ENCODE measurements at places on chromosomes 7 and 10.

GRCh38 chr10:60964257-60965235 is 20.6 kb upstream of the RHOBTB1 start:
- DNase-seq, result peak; percentile 77

- DNase-seq, result no peak
These were observed 233.2 kb downstream of the KLF6 start for GRCh38 chr10:3551761-3552160.

GRCh38 chr10:27383595-27384542 is 120.2 kb upstream of the RAB18 start:
- DNase-seq, result no peak

DNA sequence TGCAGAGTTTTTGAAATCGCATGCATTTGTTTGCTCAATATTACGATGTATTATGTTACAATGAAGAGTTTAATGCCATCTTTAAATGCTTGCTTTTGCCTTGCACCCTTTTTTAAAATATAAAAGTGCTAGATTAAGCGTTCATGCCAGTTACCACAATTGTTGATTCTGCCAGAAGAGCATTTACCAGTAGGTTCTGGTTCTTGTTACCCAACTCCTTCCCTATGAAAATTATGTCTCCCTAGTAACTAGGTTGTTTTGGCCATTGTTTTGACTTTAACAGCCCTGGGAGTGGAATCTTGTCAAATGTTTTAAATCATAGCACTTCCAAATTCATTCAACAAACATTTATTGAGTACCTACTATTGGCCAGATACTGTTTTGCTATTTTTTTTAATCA is 32.8 kb upstream of the CDK14 start:
- DNase-seq, result no peak

DNA sequence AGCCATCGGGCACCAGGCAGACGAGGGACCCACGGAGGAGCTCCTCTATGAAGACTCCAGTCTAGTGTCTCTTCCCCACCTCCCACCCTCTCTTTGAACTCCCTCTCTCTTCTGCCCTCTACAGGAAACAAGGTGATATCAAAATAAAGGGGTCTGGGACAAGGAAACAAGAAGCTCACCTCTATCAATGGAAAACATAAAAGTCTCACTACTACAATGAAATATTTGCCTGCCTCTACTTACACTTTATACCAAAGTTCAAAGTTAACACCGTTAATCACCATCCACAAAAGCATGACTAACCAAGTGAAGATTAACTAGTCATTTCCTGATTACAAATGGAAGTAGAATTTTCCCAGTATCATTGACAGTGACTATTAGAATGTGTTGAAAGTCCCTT is 82.2 kb downstream of the PARD3 start:
- no peak for DNase-seq

GRCh38 chr10:94545391-94546048 is at the start of gene HELLS:
HELLS (plus strand) TSS chr10:94545788; CDS start chr10:94545922, 134 bp downstream.
- peak; percentile 71 for DNase-seq

DNA sequence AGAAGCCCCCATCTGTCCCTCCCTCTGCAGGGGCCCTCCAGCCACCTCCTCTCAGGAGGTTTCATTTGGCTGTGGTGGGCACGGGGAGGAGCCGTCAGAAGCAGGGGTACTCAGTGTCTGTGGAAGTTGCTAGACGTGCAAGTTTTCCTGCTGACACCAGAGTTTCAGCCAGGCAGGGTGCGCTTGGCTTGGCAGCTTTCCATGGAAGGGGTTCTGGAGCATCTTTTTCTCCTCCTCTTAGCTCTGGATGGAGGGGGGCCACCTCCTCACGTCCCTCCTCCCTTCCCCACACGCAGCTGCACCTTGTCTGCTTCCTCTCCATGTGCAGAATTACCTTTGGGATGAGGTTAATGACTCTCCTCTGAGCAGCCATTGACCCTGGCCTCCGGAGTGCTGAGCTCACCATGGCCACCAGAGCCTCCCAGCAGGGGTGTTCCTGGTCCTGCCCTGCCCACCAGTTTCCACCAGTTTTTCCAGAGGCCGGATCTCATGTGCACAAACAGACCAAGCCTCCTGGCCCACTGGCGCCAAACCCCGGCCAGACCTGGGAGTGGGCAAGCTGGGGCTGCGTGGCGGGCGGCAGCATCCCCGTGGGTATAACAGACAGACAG is 579.8 kb upstream of the FOXK1 start:
- DNase-seq, result no peak

GRCh38 chr10:55897490-55897921 is 463.6 kb downstream of the ZWINT start:
- DNase-seq, result no peak

GRCh38 chr7:149680331-149681025 is 92.9 kb downstream of the ZNF467 start:
- DNase-seq, result no peak

- DNase-seq, result no peak
These were observed 154.9 kb upstream of the TMEM72 start for GRCh38 chr10:44756216-44756615.

GRCh38 chr10:1413256-1413655 is 324.1 kb downstream of the ADARB2 start:
- peak; percentile 11 for DNase-seq

- no peak for DNase-seq
These were observed 19.4 kb downstream of the COPG2 start for GRCh38 chr7:130649004-130649790.

GRCh38 chr7:36400606-36401005 is 10.9 kb downstream of the ANLN start:
- DNase-seq, result no peak

GRCh38 chr7:8172372-8173354 is 89.3 kb downstream of the ICA1 start:
- DNase-seq, result no peak

DNA sequence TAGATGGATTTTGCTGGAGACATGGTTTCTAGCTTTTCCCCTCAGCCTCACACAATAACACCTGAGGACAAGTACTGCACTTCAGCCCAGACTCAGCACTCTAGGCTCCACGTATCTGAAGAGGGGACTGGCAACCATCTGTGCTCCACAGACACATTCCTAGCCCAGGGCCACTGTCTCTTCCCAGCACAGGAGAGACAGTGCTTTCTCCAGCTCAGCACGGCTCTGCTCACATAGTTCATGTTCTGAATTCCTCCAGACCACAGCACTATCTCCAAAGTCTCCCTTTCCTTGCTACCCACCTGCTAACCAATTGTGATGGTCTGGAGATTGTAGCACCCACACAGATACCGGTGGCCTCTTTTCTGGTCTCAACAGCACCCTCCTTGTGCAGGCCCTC is 114.5 kb downstream of the HTR7 start:
- no peak for DNase-seq

DNA sequence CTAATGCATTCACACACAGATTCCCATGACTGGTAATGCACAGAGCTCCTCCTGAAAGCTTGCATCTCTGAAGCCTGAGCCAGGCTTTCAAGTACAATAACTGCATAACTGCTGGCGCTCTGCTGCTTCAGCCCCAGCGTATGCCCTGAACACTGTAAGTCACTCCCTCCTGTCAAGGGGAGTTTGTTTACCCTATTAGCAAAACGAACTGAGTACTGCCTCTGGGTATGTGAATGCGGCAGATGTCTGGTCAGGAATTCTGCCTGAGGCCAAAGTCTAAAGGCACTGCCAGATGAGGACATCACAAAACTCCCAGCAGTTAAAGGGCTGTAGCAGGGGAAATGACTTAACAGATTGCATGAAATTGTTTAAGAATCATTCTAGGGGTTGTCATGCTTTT is 97.7 kb downstream of the NRCAM start:
- DNase-seq, result no peak

DNA sequence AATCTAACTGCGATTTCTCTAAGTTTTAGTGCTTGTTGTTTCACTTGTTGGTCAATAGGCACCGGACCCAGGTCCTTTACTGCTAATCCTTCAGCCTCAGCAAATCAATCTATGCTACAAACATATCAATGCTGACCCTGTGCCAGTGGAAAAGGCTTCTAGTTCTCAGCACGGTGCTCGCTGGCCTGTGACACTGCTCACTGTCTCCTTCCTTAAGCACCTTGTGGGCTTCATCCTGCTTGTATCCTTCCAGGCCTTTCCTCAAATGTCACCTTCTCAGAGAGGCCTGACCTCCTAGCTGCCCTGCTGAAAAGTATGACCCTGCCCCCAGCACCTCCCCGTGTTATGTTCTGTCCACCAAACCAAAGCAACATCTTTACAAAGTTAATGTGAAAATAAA is 201.2 kb upstream of the FRMD4A start:
- no peak for DNase-seq

DNA sequence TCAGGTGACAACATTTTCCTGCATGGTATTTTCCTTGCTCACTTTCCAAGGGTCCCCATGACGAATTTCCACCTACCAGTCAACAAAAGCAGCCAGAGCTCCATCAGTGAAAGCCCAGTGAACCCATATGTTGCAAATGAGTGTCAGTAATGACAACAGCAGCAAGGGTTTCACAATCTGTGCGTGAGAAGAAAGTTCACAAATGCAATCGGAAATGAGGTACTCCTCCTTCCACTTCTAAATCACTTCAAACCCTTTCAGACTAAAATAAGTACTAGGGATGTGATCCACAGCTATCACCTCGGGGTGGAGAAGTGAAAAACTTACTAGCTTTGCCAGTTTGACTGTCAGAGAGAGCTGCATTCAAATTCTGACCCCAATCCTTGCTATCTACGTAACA is 55.6 kb upstream of the BET1 start:
- DNase-seq, result no peak

GRCh38 chr7:151404216-151405011 is 5.4 kb downstream of the WDR86 start:
- DNase-seq, result peak; percentile 68

GRCh38 chr7:139471740-139472353 is 11.6 kb downstream of the KLRG2 start:
- no peak for DNase-seq

GRCh38 chr7:107474104-107474521 is 4.3 kb downstream of the GPR22 start:
- no peak for DNase-seq

- DNase-seq, result no peak
These were observed 193.8 kb upstream of the ADO start for GRCh38 chr10:62610649-62611229.

GRCh38 chr10:11304906-11305585 is 287.4 kb downstream of the CELF2 start:
- DNase-seq, result peak; percentile 36

DNA sequence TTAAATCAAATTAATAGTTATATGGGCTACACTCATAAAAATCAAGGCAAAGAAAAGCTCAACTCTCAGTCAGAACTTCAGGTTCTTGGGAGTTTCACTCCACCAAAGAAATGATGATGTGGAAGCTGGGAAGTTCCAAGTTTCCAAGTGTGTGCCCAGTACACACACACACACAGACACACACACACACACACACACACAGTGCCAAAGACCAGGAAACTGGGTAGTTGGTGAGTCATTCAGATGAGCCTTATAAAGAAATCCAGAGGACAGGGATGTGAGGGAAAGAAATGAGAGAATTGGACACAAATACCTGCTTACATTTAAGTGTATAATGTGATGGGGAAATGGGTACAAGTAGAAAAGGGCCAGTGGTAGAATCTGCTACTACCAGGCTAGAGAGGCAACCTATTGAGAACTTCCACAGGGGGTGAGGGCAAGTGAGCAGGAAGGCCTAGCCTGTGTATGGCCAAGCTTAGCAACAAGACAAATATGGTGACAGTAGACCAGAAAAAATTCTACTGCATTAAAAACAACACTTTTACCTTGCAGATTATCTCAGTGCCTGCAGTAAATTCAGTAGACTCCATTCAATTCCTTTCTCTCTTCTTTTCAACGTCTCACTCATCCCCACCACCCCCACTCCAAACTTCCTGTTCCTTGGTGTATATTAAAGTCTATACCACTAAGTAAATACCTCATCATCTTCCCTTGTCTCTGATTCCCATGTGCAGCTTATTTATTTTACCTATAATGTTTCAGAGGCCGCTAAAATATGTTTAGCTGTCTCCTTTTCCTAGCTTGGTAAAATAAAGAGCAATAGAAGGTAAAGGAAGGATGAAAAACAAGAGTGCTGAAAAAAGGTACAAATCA is 95.0 kb downstream of the CABCOCO1 start:
- no peak for DNase-seq

DNA sequence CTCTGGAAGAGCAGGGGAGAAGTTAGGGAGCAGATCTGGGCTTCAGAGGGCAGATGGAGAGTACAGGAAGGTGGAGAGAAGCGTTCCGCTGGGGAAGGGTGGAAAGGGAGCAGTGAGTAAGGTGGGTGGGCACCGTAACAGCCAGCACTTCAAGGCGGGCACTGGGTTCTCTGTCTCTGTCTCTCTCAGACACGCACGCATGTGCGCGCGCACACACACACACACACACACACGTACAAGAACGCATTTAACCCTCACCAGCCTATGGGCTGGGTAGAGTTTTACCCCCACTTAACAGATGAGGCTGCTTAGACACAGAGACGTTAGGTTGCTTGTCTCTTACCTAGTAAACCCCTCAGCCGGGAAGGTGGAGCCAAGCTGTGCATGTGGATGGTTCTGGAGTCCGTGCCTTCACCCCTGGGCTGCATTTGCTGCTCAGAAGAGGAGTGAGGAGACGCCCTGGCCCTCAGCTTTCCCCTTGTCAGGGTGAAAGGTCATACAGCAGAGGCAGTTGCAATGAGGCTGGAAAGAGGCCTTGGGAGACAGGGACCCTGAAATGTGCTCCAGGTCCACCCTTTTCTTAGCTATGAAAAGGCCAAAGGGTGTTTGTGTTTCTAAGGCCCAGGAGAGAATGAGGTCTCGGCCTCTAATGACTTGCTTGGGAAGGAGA is 16.0 kb downstream of the ADCYAP1R1 start:
- DNase-seq, result no peak

GRCh38 chr7:133529861-133530260 is 277.0 kb downstream of the EXOC4 start:
- DNase-seq, result no peak

GRCh38 chr10:78626471-78626870 is 442.3 kb upstream of the ZMIZ1 start:
- DNase-seq, result no peak

GRCh38 chr10:97550336-97551149 is 22.0 kb upstream of the ANKRD2 start:
- no peak for DNase-seq

DNA sequence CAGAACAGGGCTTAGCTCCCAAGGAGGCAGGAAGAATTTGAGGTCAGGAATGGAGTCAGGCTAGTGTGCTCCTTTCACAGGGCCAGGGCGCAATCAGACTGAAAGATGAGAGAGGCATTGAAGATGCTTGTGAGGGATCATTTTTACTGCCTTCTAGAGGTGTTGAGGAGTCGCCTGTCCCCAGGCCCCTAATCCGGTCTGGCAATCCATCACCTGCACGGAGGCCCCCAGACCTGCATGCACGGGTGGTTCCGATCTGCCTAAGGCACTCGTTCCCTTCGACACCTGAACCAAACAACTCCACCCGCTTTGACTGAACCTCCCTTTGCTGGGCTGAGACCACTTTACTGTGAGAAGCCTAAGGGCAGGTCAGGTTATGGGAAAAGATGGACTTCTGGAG is 8.0 kb downstream of the FOXI2 start:
- DNase-seq, result no peak

DNA sequence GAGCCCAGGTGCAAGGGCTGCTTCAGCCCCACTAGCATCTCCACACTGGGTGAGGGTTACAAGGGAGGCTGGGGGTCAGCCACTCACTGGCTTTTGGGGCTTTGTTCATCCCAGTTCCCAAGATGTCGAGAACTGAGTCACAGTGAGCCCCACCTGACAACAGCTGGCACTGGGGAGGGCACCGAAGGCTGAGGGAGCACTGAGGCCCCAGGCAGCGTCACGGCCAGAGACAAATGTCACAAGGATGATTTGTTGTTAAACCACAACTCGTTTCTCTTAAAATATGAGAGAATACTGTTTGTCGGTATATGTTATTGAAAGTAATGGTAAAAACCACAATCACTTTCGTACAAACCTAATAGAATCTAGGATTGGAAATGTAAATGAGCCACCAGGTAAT is 219.9 kb downstream of the CELF2 start:
- DNase-seq, result no peak

GRCh38 chr7:67724435-67724834 is 727.8 kb downstream of the TYW1 start:
- no peak for DNase-seq

Measured in right atrium auricular region (tissue), 2 donors.